ENCODE measurements at places on chromosomes 16 and 17.

DNA sequence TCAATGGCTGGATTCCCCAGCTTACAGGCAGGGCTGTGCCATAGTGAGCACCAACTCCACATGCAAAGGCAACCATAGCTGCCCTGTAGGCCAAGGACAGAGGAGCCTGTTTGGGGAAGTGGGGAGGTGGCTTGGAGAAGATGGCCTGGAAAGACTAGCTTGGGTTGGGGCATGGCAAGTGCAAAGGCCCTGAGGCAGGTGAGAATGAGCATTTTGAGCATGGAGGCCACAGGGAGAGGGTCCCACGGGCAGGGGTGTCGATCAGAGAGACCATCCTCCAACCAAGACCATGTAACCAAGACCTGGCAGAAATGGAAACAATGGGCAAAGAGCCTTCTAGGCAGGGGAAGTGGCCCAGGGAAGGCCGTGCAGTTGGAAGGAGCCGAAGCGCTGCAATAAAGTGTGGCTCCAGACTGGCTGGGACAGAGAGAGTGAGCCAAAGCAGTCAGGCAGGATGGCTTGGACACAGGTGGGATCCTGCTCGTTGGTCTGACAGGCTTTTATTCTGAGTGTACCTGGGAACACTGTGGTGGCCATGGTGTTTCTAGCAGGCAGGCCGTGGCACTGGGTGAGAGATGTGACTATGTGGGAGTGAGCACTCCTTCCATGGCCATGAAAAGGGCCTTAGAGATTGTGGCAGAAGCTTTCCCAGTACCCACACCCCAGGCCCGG, 24.8 kb upstream of the MPRIP start:
- no peak for DNase-seq

- DNase-seq = no peak
These were observed 7.8 kb upstream of the RHOT2 start for GRCh38 chr16:660132-660458.

- peak; percentile 8 for DNase-seq
These were observed 80.3 kb upstream of the GOT2 start for GRCh38 chr16:58814348-58814801.

- DNase-seq = no peak
These were observed 185.1 kb downstream of the CDK5R1 start for GRCh38 chr17:32671896-32672295.

DNA sequence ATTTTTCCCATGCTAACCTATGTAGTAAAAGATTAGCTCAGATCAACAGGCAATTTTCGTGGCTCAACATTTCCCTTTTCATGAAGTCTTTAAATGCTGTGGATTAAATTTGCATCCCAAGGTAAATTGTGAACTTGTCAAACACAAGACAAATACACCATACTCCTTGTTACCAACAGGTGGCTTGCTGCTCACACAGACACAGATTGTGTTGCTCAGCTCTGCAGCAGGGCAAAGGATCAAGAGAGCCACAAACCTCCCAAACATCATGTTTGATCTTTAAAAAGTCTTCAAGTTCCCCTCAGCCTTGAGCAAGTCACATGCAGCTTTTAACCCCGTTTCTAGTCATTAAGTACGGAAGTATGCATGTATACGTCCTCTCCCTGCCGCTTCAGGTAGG, 119.6 kb upstream of the CNTNAP4 start:
- no peak for DNase-seq

DNA sequence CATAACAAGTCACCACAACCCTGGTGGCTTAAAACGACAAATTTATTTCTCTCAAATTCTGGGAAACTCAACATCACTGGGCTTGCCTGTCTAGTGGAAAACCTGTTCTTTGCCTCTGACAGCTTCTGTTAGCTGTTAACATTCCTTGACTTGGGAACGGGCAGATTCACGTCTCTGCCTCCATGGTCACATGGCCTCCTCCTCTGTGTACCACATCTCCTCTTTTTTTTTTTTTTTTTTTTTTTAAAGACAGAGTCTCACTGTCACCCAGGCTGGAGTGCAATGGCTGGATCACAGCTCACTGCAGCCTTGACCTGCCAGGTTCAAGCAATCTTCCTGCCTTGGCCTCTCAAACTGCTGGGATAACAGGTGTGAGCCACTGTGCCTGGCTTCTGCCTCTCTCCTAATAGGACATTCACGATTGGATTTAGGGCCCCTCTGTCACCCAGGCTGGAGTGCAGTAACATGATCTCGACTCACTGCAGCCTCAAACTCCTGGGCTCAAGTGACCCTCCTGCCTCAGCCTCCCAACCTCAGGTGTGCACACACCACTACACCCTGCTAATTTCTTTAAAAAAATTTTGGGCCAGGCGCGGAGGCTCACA, 11.7 kb upstream of the LLGL1 start:
- no peak for DNase-seq

DNA sequence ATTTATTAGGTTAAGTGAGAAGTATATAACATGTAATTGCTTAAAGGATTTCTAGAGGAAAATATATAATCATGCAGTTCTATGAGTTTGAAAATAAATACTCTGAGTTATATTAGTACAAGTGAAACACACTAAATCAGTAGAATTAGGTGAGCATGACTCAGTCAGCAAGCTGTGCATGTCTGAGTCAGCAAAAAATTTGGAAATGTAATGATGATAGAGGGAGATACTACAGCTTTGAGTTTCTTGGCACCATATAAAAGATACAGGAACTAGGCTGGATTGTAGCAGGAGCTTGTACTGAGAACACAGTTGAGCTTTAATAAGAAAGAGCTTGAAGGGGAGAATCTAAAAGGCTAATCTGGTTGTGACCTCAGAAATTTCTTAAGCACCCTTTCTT, 1224.6 kb downstream of the CDH8 start:
- no peak for DNase-seq

GRCh38 chr17:29294580-29294900, 592 bp upstream of the NUFIP2 start:
- no peak for DNase-seq

DNA sequence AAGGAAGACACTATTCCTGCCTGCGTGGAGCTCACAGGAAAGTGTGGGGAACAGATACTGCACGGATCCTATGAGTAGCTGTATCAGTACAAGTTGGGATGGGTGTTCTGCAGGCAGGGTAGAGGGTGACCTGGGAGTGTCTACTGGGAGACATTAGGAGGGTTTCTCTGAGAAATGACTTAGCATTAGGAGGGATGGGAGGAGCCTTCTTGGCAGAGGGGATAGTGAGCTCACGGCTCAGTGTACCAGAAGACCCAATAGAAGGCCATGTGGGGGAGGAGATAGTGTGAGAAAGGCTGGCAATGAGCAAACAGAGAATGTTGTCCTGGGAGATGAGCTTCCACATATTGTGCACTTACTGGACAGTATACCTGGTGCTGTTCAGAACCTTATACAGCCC, 109.1 kb downstream of the MSI2 start:
- DNase-seq = no peak

DNA sequence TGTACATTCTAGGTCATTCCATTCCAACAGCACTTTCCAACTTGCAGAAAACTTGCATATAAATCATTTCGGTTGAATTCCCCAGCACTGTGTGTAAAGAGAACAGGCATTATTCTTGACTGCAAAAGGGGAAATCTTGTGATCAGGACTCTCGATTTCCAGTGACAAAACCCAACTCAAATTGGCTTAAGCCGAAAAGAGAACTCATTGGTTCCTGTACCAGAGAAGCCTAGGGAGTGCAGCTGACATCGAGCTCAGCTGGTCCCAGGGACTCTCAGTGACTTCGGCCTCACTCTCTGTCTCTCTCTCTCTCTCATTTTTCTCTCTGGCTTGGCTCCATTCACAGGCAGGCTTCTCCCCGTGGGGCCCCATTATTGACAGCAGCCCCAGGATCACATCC, 30.7 kb downstream of the CD300LF start:
- DNase-seq = no peak

DNA sequence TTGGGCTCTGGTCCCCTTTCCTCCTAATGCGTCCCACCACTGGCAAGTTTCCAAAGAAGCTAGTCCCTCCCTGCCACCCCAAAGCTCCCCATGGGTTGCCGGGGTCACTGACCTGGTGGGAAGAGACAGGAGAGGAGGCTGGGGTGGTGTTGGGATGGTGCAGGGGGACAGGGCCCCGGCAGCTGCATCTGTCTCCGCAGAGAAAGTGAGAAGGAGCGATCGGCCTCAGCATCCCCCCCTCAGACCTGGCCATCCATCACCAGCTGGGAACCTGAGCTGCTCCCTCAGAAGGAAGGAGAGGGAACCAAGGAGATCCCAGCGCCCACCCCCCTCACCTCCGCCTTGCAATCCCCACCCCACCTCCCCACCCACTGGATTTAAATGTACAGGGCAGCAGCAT, 3.3 kb downstream of the ETV4 start:
- no peak for DNase-seq

DNA sequence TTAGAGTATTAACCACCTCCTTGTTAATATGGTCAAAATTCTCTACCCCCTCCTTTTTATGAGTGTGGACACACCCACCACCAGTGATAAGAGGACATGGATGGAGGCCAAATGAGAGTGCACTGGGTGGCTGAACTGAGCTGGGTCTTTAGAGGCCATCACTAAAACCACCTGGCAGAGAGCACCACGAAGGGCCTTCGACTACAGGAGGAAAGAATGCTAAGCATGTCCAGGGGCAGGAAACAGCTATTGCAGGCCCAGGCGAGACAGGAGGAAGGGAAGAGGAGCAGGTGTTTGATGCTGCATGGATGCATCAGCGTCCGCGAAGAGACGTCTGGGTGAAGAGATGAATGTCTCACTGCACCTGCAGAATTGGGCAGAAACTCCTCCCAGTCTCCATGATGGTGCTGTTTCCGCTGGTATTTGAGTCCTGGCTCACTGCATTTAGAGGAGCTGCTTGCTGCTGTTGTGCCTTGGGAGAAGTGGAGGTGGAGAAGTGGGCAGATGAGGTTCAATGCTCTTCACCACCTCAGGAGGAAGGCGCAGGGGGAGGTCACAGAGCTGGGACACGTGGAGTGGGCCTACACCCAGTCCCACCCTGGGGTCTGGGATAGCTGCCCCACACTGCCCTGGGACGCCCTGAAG, 33.2 kb downstream of the SPHK1 start:
- DNase-seq = no peak

GRCh38 chr16:85262558-85263238, 150.4 kb upstream of the CIBAR2 start:
- no peak for DNase-seq

GRCh38 chr16:71493213-71493612, 4.1 kb upstream of the ZNF19 start:
- no peak for DNase-seq

DNA sequence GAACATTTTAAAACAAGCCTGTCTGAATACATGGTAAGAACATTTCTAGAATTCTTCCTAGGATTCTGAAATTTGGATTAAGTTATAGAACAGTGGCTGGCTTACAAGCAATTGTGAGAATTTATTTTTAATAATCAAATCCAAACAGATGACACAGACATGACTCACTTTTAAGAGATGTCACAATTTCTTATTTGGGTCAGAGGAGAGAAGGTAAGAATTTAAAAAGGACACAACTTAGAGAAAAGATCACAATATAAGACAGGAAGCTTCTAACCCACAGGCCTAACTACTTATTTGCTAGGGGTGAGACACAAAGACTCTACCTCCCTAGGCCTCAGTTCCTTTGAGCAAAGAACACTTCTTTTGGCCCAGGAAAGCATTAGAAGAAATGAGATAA, 32.7 kb downstream of the ZZEF1 start:
- DNase-seq = no peak

DNA sequence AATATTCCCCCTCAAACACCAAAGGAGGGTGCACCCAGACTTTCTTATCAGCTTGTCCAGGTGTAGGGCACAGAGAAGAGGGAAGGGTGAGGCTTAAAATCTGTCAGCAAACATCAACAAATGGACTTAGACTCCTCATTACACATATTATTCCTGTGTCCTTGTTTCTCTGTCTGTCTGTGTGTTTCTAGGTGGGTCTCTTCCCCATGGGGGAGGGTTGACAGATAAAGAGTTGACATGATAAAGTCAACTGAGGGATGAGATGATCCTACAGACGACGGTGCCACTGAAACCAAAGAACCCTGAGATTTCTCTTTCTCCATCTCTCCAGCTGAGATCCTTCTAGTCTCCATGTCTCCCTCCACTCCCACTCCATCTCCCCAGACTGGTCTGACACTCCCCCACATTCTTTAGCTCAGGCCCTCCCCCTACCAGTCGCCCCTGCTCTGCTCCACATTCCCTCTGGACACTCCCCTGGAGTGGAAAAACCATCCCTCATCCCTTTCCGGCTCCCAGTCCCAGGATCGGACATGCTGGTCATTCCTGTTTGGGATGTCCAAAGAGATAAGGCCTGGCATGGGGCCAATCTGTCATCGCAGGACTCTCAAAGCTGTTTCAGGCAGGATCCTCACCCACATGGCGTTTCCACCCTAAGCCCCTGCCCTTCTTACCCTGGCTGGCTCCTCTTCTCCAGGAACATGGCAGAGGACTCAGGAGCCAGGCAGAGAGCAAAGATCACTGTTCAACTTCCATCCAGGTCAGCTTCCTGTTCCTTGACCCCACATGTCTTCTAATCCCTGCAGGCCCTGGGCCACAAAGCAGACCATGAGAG, 2.9 kb upstream of the ITGA3 start:
- DNase-seq = no peak

DNA sequence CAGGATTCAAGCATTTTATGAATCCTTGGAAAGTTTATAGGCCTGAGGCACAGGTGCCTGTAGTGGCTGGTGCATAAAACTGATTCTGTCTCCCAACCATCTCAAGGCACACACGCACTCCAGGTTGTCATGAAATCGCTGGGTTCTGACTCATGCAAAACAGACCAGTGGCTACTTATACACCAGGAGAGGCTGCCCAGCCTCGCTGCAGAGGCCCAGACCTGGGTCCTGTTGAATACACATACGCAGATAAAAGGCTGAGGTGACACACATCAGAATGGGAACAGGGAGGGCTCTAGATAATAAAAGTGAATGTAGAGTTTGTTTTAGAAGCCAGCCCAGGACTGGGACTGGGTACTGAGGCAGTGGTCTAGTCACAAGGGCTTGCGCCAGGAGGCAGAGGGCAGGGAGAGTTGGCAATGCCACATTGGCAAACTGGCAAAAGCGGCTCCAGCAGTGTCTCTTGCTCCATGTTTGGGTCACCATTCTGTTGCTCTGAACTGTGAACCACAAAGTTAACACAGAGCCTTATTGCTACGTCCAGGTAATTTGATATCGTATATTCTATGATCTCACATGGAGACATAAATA, 13.6 kb downstream of the OR1D5 start:
- DNase-seq = no peak
